Cardiac septum (tissue), 1 donor: ENCODE measurements at places on chromosomes 4 and X. TPM values are rescaled to one million over a fixed set of nuclear protein-coding genes. Genes with fewer than 3 reads are reported as not detected.

VCX3B gene
- not detected for total RNA-seq

TGIF2LX gene
- not detected for total RNA-seq

TEX11 gene
- not detected for total RNA-seq

GAGE12E gene
- total RNA-seq: not detected

DNA sequence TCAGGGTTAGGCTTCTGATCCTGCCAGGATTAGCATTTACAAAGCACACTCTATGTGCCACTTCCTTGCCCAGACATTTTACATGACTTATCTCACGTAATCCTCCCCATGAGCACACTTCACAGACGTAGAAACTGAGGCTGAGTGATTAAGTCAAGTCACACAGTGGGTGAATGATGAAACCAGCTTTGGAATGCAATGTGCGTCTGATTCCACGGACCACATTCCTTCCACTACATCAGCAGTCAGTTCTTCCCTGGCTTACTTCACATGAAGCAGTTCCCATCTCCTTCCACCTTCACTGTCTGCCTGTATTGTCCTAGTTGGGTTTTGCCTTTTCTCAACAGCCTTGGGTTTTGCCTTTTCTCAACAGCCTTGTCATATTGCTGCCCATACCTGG, 134.3 kb upstream of the PPARGC1A start:
- DNase-seq: no peak

DNA sequence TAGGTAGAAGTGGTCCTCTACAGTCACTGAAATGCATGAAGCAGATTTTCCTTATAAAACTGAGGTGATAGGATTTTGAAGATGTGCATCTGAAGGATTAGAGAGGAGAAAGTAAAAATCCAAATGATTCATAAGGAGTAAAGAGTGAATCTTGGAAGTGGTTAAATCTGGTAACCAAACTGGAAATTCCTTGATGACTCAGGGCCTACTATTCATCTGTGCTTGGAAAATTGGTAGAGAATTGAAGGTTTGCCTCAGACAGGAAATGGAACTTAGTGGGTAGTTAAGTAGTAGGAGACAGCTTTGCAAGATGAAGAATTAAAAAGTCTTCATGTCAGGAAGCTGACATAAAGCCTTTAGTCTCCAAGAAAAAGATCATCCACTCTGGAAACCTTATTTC, 368.9 kb upstream of the CTSO start:
- DNase-seq: no peak

DRD5 gene
- total RNA-seq: not detected

DNA sequence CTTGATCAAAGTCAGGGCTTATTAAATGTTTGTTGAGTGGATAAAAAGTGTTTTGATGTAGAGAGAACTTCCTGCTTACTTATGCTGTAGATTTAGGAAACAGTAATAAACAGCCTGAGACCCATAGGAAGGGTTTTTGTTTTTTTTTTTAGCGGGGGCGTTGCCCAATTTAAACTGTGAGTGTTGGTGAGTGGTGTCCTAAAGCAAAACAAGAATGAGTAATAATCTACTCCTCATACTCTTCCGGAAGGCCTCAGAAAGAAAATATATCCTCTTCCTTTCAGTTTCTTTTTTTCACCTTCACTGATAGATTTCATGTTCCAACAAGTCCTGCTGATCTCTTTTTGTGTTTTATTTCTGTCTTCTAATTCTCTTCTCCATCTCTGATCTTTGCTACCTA, 104.4 kb upstream of the SCML1 start:
- no peak for DNase-seq

- DNase-seq: no peak
These were observed 90.5 kb downstream of the RTL5 start for GRCh38 chrX:72041176-72041575.

CLTRN gene
- total RNA-seq: 0.94 TPM

DUSP9 gene
- not detected for total RNA-seq

RXFP1 gene
- total RNA-seq: not detected

DNA sequence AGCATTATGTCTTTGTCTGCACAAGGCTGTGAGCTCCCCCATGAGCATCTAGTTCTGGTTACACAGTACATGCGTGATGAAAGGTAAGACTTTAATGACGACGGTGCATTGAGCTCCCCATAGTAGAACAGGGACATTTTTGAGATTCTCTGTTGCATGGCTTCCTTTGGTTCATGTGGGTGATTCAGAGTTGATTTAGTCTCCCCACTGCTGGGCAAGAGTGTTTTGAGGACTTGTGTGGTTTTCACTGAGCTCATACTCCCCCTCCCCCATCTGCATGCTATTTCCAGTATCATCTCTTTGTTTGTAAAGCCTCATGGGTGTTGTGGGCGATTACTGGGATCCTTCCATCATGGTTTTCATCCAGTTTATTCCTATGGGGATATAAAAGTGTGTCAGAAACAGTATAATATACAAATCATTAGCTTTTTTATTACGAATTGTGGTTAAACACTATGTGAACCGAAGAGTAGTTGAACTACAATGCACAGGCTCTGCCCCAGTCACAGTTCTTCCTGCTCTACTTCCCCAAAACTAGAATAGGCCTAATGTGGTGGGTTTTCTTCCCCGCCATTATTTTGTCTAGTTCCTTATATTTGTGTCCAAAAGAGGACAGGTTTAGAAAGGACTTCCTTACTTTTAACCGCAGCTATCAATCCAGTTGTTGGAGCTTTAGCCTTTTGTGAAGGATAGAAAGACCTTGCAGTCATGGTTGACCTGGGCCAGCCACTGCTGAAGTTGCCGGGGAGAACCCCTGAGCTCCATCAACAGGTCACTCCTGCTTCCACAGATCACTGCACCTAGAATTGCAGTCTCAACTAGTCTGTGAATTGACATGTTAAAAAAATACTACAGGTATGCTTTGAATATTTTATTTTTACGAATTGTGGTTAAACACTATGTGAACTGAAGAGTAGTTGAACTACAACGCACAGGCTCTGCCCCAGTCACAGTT, 30.4 kb downstream of the KIT start:
- no peak for DNase-seq

DOK7 gene
- 62.7 TPM for total RNA-seq

PPEF1 gene
- 0.19 TPM for total RNA-seq

- DNase-seq: no peak
These were observed 1216.8 kb upstream of the PABPC4L start for GRCh38 chr4:135418353-135418752.

DNA sequence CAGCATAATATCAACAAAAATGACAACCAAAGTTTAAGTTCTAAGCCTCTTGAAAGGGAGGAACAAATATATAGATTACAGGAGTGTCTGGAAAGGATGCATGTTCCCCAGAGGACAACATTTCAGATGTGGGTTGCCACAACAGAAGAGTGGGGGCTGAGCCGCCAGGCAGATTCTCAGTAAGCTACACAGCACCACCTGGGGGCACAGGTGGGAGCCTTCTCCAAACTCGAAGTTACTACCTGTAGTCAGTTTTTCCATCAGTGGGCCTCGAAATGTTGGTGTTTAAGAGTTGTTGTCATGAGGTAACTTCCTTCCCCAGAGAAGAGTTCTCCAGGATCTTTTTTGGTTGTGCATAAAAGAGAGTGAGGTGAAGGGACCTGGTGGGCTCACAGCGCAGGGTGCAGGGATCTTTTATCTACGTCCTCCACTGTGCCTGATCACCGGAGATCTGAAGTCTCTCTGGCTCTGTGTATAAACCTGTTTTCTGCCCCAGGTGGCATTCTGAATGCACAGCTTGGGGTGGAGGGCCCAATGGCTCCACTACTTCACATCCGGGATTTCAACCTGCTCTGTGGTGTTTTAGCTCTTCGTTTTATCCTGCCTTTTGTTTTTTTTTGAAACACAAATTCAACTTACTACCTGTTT, 58.4 kb upstream of the STS start:
- no peak for DNase-seq

DNA sequence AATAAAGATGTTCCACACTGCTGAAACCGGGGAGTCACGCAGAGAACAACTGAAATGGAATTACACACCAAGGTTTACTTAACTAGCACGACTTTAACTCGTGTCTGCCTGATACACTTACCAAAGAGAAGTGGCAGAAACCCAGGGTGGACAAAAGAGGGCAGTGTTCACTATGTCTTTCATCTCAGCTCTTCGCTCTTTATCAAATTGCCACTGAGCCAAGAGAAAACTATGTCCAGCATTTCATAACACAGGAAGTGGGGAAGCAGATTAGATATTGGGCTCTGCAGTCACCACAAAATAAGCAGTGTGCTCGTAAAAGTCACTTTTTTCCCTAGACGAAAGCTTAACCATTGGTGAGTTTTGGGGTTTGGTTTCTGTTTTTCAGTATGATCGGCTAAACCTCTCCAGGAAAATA, 155.7 kb downstream of the CHIC2 start:
- DNase-seq: no peak

SYNPO2 gene
- 316 TPM for total RNA-seq

PNMA3 gene
- 0.48 TPM for total RNA-seq

SULT1B1 gene
- 0.59 TPM for total RNA-seq

GRCh38 chr4:7850489-7850888, 89.2 kb downstream of the AFAP1 start:
- no peak for DNase-seq

DNA sequence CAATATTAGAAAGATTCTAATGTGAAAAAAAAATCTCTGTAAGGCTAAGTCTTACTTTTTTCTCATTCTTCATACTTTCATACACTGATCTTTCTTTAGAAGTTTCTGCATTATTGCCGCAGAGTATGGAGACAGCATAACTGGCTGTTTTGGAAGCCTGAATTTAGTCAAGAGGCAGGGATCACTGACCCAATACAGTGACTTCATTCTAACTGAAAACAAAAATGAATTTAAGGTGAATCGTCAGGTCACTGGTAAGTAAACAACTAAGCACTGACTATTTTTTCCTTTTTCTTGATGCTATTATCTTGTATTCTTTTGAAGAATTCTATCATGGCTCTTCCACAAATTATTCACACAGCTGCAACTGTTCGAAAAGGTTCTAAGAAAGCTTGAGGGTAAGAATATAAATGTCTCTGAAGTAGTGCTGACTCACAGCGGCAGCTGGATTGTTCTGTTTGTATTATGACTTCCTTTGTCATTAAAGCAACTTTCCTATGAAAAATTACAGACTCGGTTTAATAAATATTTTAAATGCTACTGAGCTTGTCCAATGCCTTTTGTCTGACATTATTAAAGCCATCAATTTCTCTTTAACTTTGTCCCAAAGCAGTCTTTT, 609.3 kb downstream of the FSTL5 start:
- no peak for DNase-seq

MAOA gene
- 68.9 TPM for total RNA-seq

ATP2B3 gene
- 0.16 TPM for total RNA-seq

RAB33A gene
- total RNA-seq: 1.2 TPM
